ENCODE measurements at places on chromosomes 2 and 18.
A peak's percentile ranks its signal among the peaks of the same experiment; 100 is the strongest.

- DNase-seq = no peak
Observed at GRCh38 chr2:17272652-17273525, 245.4 kb downstream of the RAD51AP2 start.

DNA sequence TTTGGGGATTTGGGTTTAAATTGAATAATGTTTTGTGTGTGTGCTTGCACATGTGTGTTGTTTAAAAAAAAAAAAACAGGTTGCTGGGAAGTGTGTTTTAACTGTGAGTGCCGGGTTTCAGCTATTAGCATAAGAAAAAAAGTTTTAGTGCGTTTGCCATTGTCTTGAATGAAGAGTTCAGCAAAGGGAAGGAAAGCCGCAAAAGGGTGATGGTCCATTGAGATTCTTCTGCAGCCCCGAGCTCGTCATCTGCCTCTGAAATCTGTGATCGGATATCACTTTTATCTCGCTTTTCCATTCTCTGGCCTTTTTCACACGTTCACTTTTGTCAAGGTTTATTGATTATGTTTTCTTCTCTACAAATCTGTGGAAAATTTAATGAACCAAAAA, 4.7 kb downstream of the GLI2 start:
- no peak for DNase-seq

DNA sequence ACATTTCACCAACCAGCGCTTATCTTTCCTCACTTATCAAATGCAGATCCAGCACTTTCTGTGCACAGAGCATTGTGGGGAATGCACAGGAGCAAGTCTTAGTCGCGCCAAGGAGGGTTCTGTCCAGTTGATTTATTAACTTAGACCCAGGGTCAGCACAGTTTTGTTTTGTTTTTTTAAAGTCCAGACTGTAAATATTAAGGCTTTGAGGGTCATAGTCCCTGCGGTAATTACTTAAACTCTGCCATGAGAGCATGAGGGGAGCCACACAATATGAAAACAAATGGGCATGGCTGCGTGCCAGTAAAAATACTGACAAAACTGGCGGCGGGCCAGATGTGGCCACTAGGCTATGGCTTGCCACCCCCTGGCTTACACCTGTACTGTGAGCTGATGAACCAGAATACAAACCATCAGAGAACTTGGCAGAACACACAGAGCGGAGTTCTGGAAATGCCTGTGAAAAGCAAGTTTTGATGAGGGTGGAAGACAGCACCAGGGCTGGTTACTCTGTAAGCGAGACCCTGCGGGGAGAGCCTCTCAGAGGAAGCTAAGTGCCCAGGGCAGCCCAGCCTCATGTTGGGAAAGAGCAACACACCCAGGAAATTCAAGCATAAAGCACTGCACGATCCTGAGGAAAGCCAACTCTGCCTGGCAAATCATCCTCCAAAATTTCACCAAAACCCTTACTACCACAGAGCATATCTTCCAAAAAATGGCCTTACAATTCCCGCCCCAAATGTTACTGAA, 43.6 kb downstream of the L3MBTL4 start:
- DNase-seq = no peak

DNA sequence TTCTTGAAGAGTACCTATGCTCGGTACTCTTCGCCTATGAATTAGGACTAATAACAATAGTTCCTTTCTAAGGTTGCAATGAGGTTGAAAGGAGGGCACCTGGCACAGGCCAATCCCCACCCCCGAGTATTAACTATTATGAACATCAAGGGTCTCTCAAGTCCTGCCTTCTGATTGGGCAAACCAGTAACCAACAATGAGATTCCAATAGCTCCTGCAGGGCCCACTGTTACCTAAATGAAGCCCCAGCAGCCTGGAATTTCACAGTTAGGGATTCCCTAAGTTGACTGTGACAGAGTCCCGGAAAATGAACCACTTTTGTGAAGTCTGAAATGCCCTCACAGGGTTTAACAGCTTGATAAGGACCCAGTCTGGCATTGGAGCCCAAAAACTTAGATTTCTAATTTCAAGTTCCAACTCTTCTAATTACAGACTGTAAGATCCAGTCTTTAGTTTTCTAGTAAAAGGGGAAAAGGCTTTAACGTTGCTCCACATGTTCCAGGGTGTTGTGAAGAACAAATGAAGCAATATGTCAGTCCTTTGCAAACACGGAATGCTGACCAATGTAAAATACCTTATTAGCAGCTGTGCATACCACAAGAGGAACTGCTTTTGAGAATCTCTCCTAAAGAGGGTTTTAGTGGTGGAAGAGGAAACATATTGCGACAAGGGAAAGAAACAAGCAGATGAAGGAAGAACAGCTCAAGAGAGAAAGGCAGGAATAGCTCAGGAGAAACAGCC, 277.7 kb upstream of the MAP2 start:
- DNase-seq = no peak

- DNase-seq = no peak
Observed at GRCh38 chr2:15303874-15304273, 257.3 kb downstream of the NBAS start.

DNA sequence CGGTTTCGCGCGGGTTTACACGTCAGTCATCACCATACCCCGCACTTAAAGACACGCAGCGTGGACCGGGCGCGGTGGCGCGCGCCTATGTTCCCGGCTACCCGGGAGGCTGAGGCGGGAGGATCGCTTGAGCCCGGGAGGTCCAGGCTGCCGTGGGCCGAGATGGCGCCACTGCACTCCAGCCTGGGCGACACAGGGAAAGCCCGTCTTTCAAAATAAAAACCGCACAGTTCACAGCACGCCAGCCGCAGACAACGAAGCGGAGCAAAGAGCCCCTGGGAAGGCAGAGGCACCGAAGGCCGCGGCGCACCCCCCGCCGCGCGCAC, 328 bp downstream of the DTYMK start:
- no peak for DNase-seq

DNA sequence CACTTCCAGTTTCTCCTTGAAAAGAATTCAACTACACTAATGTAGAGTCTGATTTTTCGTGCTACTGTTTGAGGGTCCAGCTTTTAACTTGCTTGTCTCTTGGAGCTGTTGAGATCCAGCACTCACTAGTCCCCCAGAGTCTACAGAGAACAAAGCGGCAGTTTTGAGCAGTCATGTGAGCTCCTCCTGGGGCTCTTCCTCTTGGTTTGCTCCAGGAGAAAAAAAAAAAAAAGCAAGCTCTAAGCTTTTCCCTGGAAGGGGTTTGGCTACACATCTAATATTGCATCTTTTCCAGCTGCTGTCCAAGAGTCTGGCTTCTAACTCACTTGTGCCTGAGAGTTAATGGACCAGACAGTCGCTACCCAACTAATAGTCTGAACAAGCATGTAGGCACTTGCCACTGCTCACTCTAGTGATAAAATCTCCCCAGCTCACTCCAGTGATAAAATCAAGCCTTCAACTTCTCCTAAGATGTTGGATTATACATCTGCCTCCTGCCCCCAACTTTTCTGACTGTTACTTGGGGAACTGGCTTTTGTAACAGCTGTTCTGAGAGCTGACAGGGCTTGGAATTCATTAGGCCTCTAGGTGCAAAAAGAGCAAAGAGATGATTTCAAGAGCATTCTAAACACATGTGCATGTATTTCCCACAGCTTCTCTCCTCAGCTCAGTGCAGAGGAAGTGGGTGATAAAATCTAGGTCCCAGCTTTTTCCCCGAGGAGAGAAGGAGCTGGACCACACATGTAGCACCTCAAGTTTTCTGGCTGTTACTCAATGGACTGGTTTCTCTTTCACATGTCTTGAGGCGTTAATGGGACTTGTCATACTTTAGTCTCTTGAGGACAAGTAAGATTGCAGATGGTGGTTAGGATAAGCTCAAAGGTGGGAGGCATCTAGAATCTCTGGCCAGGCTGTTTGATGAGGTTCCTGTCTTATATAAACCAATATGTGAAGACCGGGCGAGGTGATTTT, 750.5 kb downstream of the LRP1B start:
- no peak for DNase-seq

DNA sequence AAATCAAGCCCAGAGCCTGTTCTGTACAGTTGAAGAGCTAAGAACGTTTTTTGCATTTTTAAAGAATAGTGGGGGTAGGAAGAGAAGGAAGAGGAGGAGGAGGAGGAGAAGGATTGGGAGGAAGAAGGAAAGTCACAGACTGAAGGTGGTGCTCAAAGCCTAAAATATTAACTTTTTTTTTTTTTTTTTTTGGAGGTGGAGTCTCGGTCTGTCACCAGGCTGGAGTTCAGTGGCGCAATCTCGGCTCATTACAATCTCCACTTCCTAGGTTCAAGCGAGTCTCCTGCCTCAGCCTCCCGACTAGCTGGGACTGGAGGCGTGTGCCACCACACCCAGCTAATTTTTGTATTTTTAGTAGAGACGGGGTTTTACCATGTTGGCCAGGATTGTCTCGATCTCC, 18.3 kb upstream of the KLHL29 start:
- DNase-seq = no peak

GRCh38 chr2:238376884-238377391, 49.8 kb upstream of the ASB1 start:
- DNase-seq = no peak

DNA sequence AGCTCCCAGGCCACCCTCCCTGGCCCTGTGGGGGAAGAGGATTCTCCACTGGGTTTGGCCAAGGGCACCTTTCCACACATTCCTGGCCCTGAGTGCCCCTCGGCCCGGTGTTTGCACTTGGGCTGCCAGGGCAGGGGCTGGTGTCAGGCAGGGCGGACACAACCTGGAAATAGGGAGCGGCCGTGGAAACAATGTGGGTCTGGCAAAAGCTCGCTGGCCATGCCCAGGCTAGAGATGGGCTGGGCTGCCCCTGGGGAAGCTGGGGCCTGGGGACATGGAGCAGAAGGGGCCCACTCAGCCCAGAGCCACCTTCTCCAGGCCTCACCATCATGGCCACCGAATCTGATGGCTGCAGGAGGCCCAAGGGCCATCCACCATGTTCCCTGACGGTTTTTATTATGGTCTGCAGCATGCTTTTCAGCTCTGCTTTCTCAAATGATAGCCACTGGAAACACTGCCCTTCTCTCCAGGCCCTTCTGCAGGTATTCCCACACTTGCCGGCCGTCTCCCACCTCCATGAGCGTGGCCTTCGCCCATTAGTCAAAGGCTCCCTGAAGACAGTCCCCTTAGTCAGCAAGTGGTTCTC, 275.1 kb downstream of the CYP26B1 start:
- DNase-seq = no peak

DNA sequence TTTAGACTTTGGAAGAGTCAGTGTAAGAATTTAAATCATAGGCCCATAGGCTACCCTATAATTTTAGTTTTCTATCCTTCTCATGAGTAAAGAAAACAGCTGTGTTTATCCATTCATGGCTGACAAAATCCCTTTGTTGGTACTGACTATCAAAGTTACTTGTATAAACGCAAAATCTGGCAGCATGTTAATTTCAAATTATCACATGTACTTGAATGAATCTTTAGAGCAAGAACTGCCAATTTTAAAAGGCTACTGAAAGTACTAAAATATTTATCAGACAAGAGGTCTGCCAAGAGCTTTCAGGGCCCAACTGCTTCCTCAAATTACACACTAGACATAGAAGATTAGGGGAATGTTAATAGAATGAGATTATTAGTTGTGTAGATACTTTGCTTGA, 66.6 kb downstream of the MYL12B start:
- no peak for DNase-seq

DNA sequence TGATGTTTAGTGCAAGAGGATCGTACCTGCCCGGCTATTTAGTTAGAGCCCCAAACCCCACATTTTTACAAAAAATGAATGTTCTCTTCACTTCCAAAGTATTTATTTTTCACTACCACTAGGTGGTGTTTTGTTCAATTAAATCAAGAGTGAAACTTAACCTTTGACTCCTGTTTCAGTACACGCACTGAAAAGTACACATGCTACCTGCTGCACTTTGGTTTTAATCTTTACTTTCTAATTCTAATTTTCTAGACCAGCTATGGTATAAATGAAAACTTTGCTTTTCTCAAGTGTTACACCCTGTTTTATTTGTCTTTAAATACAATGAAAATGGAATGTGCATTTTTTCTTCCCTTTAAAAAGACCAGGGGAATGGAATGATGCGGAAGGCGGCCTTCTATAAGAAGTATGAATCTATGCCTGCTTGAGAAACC, 31.4 kb upstream of the CHN1 start:
- peak; percentile 40 for DNase-seq

- no peak for DNase-seq
Observed at GRCh38 chr2:28488858-28489575, 6.8 kb upstream of the PLB1 start.

- DNase-seq = no peak
Observed at GRCh38 chr2:107999158-107999557, 12.8 kb downstream of the SLC5A7 start.

GRCh38 chr2:61074100-61074499, 8.4 kb downstream of the SANBR start:
- no peak for DNase-seq

DNA sequence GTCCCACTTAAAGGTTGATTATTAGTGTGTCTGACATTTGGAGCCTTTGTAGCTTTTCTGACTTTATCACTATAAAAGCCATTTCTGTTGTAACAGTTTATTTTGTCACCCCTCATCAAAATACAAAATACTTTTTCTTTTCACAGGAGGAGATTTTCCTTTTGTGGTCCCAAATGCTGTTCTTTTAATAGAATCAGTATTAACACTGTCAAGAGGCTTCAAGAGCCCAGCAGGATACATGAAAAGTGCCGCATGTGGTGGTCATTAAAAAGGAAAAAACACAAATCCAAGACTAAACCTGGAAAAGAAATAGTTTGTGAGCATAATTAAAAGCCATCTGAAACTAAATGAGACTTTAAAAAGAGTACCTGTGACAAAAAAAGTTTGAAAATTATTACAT, 515.7 kb downstream of the DCDC2C start:
- DNase-seq = no peak

- no peak for DNase-seq
Observed at GRCh38 chr2:8031370-8031769, 650.5 kb upstream of the ID2 start.

DNA sequence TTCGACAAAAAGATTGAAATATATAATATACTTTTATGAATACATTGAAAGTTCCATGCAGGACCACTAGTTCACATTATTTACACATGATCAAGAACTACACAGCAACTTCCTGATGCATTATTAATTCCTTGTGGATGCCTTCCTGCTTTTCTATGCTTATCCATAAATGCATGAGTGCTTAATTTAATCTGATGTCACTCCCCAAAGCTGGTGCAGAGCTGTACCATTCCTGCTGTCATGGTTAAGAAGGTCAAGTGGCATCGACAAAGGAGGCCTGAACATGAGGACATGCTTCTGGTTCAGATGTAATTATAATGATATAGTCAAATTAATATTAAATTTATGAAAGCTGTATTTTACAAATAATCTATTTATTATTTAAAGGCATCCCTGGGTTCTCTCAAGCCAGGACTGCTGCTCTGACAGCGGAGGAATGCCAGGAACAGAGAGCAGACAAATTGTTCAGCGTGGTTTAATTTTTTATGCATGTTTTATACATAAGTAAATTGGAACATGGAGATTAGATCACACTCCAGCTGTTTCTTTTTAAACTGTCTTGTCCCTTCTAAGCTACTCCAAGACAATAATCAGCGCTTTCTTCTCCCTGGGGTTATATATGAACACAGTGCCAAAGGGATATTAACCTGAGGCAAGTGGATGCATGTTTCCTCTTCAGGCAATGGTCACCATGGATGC, 307.3 kb upstream of the CNTNAP5 start:
- DNase-seq = no peak

Measured in GM20000 (cell line).